ENCODE measurements at places on chromosomes 2 and 18. TPM values are rescaled to one million over a fixed set of nuclear protein-coding genes. Genes with fewer than 3 reads are reported as not detected.

Gene NEURL3
- not detected for polyA plus RNA-seq

Gene IL36RN
- polyA plus RNA-seq: not detected

Gene TMEM163
- not detected for polyA plus RNA-seq

Gene MAP4K4
- polyA plus RNA-seq: 158 TPM

Gene DNAJC5G
- polyA plus RNA-seq: not detected

Gene CCDC102B
- 4.6 TPM for polyA plus RNA-seq

Gene UGT1A9
- polyA plus RNA-seq: not detected

GRCh38 chr2:204177977-204178522 is 241.5 kb downstream of the ICOS start:
- DNase-seq: no peak

DNA sequence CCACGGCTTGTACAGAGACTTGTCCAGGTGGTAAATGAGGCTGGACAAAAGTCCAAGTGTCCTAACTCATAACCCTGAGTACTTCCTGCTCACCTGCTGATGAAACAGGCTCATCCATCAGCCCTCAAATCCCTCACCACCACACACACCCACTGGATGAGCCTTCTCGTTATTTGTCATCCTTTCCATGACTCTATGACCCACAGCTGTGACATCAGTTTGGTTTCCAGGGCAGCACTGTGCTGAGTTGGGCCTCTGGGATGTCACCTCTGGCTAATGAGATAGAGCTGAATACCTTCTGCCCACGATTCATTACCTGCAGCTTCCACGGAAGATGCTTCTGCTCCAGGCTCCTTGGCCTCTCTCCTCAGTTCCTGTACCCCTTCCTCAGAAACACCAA is 39.4 kb downstream of the SLC14A2 start:
- no peak for DNase-seq

DNA sequence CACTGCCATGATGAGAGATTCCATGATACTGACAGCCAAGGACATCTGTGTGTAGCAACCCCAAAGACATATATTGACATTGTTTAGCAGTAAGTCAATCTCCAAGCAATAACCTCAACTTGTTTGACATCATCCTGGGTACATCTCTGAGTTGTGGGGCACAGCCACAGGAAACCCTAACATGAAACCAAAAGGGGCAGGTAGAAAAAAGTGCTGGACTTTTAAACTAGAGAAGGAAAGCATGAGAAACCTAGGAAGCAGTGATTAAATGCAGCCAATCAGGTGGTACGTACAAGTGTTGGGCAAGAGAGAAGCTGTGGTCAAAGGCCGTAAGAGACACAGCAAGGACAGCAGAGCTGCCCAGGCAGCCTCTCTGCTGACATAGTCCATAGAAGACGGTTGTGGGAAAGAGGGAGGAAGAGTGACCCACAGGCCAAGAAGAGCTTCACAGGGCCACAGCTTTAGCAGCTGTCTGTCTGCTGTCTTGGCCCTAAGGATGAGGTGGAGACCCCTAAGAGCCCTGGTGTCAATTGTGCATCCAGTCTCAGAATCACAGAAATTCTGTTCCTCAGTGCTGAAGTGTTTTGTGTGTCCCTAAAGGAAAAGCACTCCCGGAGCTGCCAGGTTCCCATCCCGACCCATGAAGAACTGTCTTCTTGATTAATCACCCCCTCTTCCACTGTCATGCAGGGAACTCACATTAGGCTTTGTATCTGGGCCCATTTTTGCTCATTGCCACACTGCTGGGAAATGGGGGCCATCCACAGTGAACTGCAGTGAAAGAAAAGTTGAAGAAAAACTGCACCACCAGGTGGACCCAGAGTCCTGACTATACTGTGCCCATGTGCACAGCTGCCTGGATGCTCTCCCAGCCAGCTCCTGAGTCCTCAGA is 25.4 kb upstream of the CHN1 start:
- DNase-seq: peak; percentile 8

DNA sequence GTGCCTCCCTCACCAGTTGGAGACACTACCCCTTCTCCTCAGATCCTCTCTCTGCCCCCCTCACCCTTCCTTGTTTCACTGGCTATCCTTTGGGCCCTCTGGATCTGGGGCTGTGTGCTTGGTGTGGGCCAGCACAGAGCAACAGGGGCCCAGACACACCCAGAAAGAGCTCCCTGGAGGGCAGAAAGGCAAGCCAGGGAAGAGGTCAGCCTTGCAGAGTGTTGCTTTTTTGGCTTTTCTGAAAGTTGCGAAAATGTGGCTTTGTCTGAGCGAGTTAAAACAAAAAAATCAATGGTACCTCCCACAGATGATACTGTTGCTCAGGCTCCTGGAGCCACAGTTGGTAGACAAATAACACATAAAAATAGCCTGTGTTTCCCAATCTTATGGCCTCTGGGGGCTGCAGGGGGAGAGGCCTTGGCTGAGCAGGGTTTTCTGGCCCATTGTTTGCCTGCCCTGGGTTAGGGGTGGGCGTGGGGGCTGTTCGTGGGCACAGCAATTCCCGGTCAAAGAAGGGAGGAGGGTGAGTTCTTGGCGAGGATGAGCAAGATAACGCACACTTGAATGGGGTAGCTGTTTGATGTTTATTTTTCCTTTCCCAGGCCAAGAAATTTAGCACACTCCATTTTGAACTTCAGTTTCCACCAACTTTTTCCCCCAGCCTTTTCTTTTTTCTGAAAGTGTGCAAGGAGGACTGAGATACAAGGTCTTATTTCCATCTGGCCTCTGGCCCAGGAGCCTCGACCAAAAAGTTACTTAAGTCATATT is 167.0 kb upstream of the HAAO start:
- no peak for DNase-seq

DNA sequence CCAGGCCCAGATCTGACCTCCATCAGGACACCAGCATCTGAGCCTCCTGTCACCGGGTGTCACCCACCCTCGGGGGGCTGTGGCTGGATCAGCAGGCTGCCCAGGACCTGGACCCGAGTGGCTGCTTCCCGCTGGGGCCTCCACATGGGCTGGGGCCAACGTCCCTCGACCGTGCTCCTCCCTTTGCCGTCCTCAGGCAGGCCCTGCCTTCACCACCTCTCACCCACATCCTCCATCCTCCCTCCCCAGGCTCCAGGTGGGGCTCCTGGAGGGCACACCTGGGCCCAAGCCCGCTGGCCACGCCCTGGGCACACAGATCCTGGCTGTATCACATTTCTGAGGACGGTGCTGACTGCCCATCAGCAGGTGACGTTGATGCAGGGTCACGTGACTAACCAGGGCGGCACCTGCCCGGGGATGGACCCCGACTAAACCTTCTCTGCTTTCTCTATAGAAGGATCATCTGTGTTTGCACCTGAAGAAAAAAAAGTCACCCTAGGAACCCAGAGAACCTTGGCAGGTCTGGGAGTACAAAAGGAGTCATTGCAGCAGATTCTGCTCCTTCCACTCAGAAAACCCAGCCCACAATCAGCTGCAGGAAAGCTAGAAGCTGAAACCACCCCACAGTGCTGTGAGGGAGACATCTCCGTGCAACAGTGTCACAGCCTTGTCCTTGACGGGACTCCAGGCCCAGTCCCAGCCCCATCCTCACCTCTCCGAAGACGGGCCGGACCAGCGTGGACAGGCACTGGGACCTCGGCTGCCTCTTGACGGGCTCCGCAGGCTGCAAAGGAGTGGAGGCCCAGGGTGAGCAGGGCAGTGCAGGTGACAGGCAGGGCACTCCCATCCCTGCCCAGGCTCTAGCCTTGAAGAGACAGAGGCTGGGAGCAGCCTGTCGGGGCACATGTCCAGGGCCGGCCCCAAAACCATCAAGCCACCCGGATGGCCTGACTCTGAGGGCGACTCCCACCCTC is 11.2 kb downstream of the STK25 start:
- no peak for DNase-seq

DNA sequence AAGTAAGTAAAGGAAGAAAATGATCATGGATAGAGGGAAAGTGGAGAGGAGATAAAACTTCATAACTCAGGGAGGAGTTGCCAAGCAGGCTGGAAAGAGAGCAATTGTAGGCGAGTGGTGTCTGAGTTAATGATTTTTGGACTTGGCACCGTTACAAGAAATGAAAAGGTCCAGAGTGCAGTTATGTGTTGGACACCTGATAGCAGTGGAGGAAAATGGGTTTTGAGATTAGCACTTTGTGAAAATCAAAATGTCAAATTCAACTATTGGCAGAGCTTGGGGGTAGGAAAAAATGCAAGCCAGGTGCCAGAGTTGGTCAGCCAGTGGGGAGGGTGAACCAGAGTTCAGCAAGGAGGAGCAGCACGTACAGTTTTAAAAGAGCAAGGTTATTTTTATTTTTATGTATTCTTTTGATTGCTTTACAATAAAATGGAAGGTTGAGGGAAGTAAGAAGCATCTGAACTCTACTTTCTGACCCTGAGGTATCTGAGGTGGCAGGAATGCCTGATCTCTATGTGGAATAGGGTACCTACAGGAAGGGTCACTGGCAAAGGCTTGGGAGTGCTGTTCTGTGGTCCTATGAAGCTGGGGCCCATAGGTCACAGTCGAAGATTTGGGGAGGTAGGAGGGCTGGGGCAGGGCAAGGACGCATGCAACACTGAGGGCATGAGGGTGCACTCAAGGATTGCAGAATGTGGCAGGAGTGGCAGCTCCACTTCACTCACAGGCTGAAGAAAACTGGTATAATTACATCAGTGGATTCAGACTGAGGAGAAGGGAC is 127.5 kb downstream of the CD8B2 start:
- no peak for DNase-seq

GRCh38 chr2:30753630-30754029 is 53.6 kb downstream of the CAPN13 start:
- DNase-seq: no peak

DNA sequence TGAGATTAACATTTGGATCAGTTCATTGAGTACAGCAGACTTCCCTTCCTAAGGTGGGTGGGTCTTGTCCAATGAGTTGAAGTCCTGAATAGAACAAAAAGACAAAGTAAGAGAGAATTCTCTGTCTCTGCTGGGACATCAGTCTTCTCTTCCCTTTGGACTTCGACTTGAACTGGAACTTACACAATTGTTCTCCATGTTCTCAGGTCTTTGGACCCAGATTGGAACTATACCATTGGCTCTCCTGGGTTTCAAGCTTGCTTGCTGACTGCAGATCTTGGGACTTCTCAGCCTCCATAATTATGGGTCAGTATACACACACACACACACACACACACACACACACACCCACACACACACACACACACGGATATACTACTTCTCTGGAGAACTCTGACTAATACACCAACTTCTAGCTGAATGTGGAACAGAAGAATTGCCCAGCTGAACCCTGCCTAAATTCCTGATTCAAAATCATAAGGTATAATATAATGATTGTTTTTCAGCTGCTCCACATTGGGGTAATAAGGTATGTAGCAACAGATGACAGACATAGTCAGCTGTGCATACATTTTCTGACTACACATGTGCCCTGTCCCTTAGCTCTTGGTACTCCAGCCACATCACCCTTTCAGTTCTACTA is 214.0 kb downstream of the TGIF1 start:
- DNase-seq: no peak

- no peak for DNase-seq
These were observed 686.1 kb downstream of the KCNJ3 start for GRCh38 chr2:155384555-155385123.

DNA sequence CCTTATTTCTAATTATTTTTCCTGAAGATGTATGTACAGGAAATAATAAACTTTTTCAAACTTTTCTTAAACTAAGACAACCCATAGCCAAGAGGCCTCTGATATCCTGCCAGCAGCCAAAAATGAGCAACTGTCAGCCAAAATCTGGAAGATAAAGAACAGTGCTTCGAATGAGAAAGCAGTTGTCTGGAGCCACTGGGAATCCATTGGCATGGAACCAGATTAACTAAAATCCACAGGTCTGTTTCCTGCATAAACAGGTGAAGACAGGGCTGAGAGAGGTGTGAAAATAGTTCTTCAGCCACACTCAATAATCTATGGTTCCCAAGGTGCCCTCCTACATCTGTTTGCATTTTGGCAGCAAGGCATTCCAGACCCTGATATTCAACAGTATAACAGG is 1076.7 kb upstream of the PIK3C3 start:
- DNase-seq: no peak

- no peak for DNase-seq
These were observed 58.4 kb upstream of the ACKR3 start for GRCh38 chr2:236511266-236511665.

GRCh38 chr18:2997846-2998564 is 14.9 kb downstream of the LPIN2 start:
- DNase-seq: no peak

GRCh38 chr18:27130065-27130630 is 55.0 kb downstream of the CHST9 start:
- DNase-seq: no peak

DNA sequence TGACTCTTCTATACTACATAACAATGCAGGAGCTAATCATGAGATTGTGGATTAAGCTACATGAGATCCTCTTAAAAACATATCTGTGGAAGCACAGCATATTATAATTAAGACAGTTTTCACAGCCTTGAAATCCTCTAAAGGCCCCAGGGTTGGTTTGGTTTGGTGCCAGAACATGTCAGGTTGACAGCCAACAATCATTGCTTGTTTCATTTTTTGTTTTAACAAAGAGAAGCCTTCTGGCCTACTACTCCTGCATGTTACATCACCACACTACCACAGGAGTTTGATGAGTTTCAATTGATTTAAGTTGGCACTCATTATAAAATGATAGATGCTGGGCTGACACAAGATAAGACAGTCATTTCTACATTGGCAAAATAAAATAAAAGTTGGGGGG is 255.9 kb upstream of the ERBB4 start:
- no peak for DNase-seq

- DNase-seq: no peak
These were observed 176.1 kb downstream of the TMEM18 start for GRCh38 chr2:501130-501529.

DNA sequence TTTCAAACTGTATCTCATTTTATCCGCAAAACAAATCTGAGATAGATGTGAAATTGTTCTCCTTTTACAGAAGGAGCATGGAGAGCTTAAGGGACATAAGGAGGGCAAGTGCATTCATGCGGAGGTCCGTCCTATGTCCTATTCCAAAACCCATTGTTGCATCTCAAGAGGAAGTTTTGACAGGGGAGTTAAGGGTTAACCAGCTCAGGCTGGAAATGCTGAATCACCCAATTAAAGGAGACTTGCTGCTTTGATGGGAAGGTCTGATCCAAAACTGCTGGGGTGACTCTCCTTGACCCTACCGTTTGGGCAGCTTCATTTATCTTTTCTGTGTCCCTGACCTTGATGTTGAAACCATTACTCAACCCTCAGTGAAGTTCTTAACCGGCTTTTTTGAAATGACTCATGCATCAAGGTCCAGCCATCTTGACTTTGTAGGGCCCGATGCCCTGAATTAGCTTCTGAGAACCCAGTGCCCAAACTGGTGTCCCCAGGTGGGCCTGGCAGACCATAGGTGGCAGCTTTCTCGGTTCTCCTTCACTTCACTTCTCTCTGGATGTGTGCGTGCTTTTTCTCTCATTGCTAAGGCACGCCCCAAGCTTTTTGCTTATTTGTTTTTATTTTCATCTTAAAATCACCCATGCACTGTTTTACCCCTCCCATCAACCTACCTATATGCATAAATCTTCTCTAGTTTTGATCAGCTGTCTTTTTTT is 15.9 kb upstream of the TXNDC2 start:
- DNase-seq: no peak

Data from AG04450 (cell line).